ENCODE measurements at places on chromosomes 2 and 18.

- no peak for DNase-seq
These were observed 96.7 kb downstream of the ZNF516 start for GRCh38 chr18:76398295-76398694.

- no peak for DNase-seq
These were observed 189.6 kb upstream of the SP5 start for GRCh38 chr2:170525566-170525900.

GRCh38 chr18:23231340-23232021 lies 96.2 kb downstream of the CABLES1 start:
- DNase-seq, result peak; percentile 58

- DNase-seq, result peak; percentile 5
These were observed 30.1 kb downstream of the MROH2A start for GRCh38 chr2:233807966-233808935.

- DNase-seq, result peak; percentile 44
These were observed 61.3 kb downstream of the LONRF2 start for GRCh38 chr2:100260712-100261620.

GRCh38 chr2:70010576-70011111 lies 49.2 kb upstream of the ASPRV1 start:
- DNase-seq, result no peak

DNA sequence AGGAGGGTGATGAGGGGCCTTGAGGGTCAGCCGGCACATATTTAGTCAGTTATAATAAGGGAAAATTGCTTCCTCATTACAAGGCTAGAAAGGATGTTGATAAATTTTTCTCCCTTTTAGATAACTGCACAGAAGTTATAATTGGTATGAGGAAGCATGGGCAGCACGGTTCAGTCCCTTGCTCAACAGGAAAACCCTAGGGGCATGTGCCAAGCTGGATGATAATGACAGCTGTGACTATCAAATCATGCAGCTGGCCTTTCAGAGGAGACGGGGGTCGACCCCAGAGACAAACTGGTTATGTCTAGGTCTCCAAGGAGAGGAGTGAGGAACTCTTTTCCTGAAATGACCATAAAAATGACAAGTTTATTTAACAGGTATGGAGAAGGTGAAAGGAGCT lies 448.1 kb upstream of the VRK2 start:
- no peak for DNase-seq

- no peak for DNase-seq
These were observed 51.3 kb upstream of the NABP1 start for GRCh38 chr2:191626497-191627151.

DNA sequence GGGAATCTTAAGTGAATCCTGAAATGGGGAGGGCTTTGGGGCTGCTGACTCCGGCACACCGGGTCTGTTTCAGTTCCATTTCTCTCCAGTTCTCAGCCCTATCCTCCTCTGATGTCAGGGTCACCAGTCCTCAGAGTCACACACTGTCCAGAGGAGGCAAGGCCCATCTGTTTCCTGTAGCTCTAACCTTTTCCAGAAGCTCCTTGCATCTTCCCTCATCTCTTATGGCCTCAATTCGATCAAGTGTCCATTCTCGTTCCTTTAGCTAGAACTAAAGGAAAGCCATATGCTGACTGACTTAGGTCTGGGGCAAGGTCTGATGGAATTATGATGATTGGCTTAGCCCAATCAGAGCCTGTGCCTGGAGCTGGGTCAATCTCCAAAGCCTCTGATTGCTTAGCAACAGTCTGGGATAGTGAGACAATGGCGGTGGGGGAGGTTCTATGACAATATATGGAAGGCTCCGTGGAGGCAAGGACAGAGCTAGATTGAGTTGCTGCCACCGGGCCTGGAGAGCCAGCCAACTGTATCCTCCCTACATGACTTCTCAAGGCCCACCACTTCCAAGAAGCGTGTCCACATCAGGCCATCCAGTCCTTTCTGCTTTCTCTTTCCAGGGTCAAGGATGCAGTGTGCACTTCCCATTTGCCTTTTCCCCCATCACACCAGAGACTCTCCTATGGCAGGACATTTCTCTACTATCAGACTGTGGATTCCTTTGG lies 5.2 kb downstream of the ANKRD53 start:
- no peak for DNase-seq

- no peak for DNase-seq
These were observed 241.9 kb upstream of the SLC14A2 start for GRCh38 chr18:45373286-45373880.

DNA sequence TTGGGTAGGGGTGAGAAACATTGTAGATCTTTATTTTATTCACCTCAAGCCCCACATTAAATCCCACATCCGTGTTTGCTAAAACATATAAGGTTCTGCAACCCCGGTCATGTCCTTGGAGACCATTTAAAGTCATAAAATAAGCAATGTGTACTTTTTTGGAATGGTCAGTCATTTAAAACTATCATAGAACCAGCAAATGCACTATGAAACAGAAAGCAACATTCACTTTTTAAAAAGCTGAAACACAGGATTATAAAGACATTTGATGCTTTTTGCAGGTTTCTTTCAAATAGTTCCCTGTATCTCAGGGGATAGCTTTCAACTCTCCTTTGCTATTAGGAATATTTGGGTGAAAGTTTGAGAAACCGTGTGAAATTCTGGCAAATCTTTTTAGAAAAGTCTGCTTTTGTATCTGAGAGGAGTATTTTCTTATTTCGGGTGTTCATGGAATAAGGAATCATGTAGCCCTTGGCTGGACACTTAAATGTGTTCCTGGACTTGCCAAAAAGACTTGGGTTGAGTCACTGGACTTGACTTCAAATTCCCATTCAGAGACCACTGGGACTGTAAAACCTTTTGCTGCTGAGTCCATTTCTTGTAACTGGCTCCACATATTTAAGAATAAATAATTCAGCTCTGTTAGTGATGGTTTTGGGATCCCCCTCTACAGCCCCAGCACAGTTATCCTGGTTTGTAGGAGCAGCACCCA lies 5.9 kb upstream of the CETN1 start:
- DNase-seq, result no peak

GRCh38 chr2:158998551-158999248 lies 30.3 kb downstream of the TANC1 start:
- no peak for DNase-seq

DNA sequence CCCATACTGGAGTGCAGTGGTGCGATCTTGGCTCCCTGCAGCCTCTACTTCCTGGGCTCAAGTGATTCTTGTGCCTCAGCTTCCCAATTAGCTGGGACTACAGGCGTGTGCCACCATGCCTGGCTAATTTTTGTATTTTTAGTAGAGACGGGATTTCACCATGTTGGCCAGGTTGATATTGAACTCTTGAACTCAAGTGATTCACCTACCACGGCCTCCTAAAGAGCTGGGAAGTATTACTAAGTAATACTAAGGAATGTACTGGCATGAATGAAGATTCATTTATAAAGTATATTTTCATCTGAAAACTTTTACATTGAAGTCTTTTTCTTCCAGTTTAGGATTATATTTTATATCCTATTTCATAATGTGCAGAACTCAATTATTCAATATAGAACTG lies 38.1 kb downstream of the NUP35 start:
- DNase-seq, result no peak

DNA sequence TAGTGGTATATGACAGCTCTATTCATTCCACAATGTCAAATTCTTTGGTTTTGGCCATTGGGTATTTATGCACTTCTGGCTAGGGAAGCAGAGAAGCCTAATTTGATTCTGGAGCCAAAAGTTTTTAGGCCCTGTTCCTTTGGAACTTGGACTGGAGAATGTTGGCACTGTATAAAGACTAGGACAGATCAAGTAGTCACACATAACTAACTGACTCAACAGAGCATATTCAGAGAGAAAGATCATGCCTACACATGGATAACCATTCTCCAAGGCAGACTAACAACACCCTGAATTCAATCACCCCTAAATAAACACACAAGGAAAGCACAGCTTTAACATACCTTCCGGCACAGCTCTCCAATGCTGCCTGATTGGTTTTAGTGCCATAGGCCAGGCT lies 62.9 kb downstream of the ARHGAP15 start:
- DNase-seq, result no peak

DNA sequence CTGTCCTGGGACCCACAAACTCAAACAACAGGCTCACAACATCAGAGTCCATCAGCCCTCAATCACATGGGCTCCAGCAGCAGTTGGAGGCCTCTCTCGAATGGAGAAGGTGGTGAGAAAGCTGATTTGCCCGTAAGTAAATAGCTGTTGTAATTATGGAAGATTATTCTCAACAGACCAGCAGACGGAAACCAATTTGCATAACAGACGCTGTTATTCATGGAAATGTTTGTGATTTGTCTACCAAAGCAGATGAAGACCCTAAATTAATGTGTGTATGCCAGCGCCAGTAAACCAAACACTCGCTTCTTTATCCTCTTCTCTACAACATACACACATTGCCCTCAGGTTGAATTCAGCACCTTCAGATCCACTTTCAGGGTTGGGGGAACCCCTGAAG lies 23.4 kb upstream of the GALNT14 start:
- no peak for DNase-seq

GRCh38 chr2:191234376-191234775 lies 10.8 kb upstream of the MYO1B start:
- DNase-seq, result no peak

GRCh38 chr18:56314396-56314795 lies 324.0 kb downstream of the TXNL1 start:
- DNase-seq, result no peak

DNA sequence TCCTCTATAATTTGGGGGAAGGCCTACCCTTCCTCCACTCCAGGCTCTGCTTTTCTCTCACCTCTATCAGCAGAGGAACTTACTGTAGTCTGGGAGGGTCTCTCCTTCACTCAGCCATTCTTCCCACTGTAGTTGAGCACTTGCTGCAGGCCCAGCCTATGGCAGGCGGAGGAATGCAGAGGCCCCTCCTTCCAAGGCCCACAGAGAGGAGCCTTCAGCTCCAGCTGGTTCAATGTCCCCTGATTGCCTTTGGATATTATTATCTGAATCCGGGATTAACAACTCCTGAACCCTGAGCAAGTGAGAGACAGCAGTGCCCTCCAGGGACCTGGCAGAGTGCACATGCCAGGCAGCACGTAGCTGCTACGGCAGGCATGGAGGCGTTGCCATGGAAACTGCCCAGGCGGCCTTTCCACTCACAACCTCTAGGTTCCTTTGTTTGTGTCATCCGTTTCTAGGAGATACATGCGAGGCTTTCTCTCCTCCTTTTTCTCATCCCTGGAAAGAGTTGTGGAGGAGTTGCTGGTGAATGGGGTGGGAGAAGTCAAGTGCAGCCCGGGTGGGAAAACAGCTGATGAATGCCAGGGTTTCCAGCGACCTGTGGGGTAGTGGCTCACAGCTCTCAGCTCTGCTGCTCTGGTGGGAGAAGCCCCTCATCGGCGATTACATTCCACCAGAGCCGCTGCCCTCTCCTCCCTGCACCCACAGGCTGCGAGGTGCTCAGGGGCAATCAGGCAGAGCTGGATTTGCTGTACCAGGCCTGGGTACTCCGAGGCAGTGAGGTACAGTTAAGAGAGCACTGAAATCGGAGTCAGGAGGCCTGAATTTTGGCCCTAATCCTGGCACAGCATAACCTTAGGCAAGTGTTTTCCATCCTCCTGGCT lies 55.3 kb upstream of the HK2 start:
- no peak for DNase-seq

- DNase-seq, result no peak
These were observed 103.5 kb upstream of the TRIB2 start for GRCh38 chr2:12613137-12613835.

- no peak for DNase-seq
These were observed 147.3 kb upstream of the DLX2 start for GRCh38 chr2:172249986-172250385.

DNA sequence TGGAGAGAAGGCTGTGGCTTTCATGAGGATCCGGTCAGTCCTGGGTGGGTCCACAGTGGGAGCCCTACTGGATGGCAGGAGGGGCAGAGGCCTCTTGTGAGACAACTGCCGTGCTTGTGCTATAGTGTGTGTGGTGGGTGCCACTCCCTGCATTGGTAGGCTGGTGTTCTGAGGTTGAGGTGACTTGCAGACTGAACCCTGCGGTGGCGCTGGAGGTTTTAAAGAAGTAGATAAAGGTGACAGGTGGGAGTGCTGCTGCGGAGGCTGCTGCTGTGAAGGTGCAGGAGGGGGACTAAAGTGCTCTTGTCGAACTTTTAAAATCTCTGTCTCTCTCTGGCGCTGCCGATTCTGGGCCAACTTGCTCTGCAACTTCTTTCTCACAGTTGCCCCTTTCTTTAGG lies 29.7 kb downstream of the INO80D start:
- DNase-seq, result no peak

DNA sequence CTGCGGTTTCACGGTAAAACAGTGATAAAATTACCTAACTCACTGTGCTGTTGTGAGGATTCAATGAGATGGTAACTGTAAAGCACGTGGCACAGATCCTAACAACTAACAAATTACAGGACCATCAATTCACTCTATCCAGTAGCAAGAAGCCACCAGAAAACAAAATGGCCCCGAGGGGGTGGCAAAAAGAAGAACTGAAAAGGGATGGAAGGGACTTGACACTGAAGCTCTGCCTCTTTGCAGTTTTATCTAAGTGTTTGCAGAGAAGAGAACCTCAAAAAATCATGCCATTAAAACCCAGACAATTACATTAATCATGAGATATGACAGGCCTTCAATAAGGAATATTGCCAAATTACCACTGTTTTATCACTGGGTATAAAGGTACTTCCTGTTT lies 46.7 kb downstream of the IRS1 start:
- no peak for DNase-seq

- DNase-seq, result no peak
These were observed 67.8 kb downstream of the ABCG8 start for GRCh38 chr2:43906448-43907109.

- DNase-seq, result no peak
These were observed 110.6 kb downstream of the C2orf74 start for GRCh38 chr2:61272421-61273070.

DNA sequence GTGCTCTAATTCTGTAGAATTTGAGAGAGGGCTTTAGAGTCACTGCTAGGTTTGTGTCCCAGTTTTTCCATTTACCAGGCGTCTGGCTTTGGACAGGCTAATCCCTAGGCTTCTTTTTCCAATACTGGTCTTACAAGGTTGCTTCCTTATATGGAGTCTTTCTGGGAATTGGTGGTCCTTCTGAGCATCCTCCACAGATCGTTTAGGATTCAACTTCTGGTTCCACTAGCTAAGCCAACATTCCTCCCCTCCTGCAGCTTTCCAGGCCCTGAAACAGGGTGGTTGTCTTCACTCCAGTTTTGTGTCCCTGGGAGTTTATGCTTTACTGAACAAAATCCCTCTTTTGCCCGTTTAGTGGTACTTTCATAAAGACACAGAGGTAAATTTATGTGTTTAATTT lies 170.6 kb downstream of the CERS6 start:
- DNase-seq, result no peak

- no peak for DNase-seq
These were observed 2.0 kb upstream of the MYT1L start for GRCh38 chr2:2333076-2333475.

Measured in activated B cell treated with CpG ODN at 0.5 μM for 24 hours (primary cell).